Dermis microvascular lymphatic vessel endothelial cell (primary cell): ENCODE measurements at places on chromosomes 6 and 20.

GRCh38 chr6:40550202-40551101, 36.7 kb downstream of the LRFN2 start:
- DNase-seq: peak; percentile 64

DNA sequence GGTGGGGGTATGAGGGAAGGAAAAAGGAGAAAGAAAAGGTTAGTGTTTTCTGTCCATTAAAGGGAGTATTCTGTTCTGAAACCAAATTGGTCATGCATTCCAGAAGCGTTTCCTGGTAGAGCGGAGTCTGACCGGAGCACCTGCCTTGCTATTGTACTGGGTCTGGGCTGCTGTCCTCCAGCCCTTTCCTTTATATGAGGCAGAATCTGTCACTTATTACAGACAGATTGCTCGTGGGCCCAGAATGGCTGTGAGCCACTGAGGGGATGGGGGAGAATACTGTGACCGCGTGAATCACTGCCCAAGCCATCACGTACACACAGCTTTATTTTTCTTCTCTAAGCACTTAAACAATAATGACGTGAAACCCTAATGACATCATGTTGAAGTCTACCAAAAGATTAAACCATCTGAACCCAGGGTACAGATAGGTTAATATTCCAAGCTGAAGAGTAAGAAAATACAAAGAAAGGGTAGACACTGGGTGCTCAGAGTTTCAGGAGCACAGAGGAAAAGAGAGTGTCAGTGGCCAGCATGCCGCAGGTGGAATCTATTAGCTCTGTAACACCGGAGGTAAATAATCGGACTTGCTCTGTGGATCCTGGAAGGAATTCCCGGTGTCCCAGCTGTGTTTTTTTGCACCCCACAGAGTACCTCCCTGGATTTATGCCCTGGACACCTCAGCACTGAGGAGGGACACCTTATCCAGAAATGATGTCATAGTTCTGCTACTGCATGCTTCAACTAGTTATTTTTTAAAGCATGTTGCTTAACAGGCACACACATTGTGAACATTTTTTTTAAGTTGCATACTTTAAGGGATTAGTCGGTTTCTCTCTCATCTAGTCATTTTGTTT, 573.3 kb downstream of the PKHD1 start:
- DNase-seq: no peak

DNA sequence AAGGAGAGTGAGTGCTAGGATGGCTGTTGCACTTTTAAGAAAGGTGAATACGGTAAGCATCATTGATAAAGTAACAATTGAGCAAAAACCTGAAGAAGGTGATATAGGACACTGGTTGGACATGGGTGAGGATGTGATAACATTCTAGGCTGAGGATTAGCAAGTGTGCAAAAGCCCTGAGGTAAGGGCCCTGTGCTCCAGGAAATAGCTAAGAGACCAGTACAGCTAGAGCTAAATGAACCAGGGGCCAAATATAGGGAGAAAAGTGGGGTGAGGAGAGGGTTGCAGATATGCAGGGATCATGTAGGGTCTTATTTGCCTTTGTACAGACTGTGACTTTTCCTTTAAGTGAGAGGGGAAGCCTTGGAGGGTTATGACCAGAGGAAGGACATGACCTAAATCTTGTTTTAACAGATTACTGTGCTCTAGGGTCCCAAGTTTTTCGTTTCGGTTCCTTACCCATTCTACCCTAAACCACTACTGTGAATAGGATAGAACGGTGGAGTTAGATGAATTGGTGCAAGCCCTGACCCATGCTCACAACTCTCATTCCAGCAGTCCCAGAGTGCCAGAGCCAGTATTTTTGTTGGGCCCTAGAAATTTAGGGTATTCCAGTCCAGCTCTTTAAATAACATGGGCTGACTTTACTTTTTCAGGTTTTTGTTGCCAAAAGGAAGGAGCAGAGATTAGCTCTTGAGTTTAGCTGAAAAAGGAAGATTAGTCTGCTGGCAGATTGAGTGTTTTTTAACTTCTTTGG, 10.7 kb downstream of the MAPK14 start:
- no peak for DNase-seq

GRCh38 chr6:100347901-100348550, 116.7 kb downstream of the SIM1 start:
- DNase-seq: no peak

DNA sequence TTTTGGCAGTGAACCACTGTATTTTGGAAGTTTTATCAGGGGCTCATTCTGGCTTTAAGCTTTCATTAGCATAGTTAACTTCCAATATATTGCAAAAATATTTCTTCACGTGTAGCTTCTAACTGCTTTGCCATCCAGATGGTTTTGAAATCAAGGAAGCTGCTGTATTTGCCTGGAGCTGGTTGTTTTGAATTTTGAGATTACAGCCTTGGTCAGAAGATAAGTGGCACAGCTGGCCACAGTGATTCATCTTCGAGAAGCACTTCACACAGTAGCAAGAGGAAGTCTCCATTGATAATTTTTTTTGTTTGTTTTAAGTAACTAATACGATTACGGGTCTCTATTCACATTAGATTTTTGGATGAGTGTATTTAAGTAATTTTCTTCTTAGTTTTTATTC, 3.8 kb downstream of the APCDD1L start:
- DNase-seq: no peak

- peak; percentile 12 for DNase-seq
Measured at GRCh38 chr6:106692112-106692818, 62.9 kb downstream of the QRSL1 start.

- no peak for DNase-seq
Measured at GRCh38 chr20:8602389-8603116, 466.3 kb upstream of the PLCB4 start.

- no peak for DNase-seq
Measured at GRCh38 chr6:127941228-127941627, 40.4 kb upstream of the THEMIS start.

DNA sequence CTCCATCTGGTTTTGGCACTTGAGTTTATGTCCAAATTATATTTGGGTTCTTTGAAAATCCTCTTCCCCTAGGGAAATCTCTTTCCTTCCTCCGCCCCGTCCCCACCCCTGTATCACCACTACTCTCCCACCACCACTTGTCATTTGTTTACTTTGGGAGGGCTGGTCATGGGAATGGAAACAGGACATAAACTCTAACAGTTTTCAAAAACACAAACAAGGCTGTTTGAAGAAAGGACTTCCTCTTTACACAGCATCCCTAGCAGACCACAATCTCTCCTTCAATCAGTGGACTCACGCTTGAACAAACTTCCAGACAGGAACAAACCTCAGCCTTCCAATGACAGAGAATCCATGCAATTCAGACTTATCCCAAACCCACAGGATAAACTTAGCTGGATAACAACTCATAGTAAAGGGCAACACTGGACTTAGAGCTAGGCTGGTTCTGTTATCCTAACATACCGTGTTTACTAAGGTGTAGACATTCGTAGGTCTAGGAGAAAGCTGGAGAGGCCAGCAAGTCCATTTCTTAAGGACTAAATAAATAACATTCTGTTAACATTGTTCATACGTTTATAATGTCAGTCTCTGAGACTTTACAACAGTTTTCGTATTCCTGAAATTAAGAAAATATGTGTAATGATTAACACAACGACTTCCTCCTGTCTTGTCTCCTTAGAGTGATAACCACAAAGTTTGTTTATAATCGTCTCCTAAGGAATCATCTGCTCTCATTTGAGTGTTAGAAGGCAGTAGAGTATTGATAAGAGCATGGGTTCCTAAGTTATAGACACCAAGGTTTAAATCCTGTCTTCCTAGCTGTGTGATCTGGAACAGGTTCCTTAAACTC, 44.1 kb upstream of the CTAGE9 start:
- no peak for DNase-seq

- DNase-seq: peak; percentile 17
Measured at GRCh38 chr6:146770965-146771735, 172.4 kb downstream of the ADGB start.

GRCh38 chr6:151284548-151285017, 44.8 kb downstream of the AKAP12 start:
- DNase-seq: no peak

DNA sequence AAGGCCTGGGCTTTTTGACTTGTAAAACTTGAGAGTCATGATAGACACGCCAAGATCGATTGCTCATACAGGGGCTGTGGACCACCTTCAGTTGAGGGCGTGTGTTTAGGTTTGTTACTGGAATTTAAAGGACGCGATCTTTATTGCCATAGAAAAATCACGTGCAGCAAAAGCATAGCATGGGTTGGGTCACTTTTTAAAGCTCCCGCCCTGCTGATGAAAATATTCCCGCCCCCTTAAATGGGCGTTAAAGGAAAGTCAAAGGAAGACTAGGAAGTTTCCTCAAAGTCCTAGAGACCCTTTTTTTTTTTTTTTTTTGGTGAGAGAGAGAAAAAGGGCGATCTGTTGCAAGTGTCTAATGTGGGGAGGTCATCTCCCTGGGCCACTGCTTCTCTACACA, 23.1 kb downstream of the TFAP2A start:
- no peak for DNase-seq

DNA sequence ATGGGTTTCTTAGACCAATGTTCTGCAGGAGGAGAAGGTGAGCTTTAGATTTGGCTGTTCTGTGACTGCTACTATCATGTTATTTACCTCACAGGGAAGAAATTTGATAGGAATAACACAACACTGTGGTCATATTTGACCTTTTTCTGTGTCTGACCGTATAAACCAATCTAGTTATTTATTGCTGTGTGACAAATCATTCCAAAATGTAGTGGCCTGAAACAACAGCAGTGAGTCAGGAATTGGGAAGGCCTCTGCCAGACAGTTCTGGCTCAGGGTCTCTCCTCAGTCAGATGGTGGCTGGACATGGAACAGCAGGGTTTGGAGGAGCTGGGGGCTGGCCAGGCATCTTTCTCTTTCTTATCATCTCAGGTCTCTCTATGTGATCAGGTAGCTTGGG, 33.0 kb downstream of the RIPOR2 start:
- DNase-seq: no peak

- no peak for DNase-seq
Measured at GRCh38 chr6:111301946-111302345, 181.1 kb downstream of the REV3L start.

- DNase-seq: no peak
Measured at GRCh38 chr6:65667916-65668656, 38.9 kb downstream of the EYS start.

DNA sequence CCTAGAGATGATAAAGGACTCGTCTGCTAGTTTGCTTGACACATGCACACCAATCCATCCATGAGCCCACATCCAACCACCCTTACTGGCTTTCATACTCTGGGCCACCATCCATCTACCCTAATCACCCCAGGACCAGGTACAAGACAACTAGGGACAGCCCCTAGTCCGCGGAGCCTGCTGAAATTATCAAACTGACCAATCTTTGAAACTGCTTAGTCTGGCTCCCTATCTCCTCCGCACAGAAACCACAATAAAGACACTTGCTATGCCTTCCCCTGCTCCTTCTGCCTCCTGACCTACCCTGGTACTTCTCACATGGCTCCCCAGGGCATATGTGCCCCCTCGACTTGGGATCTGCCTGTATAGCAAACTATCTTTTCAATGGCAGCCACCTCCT, 33.1 kb downstream of the PXDC1 start:
- no peak for DNase-seq

GRCh38 chr20:47618479-47618878, 116.8 kb downstream of the NCOA3 start:
- DNase-seq: no peak
